ENCODE measurements at places on chromosomes 2 and 18.

GRCh38 chr2:43832457-43832856, 6.2 kb downstream of the ABCG5 start:
- no peak for DNase-seq

DNA sequence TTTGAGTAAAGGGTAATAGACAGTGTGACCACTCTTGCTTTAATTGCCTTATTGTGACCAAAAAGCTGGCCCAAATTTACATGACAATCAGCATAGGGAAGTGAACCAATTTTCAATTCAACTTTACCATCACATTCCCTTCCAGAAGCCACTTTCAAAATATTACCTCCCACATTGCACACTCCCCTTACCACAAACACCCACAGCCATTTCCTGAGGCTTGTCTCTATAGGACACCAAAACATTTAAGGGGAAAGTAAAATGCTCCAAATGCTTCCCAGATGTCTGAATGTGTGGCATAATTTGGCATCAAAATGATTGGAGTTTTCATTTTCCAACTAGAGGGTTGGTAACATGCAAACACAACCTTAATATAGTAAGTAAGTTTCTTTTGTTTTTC, 616.1 kb downstream of the SLC4A3 start:
- peak; percentile 84 for DNase-seq

DNA sequence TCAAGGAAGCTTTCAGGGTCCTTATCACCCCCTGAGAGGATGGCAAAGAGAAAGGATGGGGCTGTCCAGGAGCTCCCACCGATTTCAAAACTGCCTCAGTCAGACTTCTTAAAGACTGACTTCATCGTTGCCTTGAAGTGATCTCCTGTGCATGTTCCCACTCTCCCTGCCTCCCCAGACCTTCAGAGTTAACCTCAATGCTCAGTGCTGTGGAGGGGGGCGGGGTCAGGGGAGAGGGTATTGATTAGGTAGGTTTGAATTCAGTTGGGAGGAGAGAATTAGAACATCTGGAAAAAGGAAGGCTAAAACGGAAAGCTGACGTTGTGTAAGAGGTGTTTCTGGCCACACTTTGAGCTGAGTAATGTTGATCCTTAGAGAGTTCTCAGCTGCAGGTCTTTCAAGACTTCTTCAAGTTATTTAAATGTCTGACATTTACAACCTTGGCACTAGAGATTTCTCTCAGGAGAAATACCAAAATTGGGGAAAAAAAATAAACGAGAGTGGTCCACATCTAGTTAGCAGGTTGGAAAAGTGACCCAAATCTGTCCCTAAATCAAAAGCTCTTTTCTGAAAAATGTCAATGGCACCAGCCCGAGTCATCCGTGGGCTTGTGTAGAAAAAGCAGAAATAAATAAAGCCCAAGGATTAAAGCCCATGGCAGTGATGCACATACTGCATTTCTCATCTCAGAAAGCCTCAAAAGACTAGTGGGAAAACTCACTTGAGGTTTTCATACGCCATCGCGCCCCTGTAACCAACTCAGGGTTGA, 134.7 kb upstream of the EPAS1 start:
- DNase-seq, result no peak

GRCh38 chr2:234587341-234588053, 90.6 kb upstream of the ARL4C start:
- no peak for DNase-seq

DNA sequence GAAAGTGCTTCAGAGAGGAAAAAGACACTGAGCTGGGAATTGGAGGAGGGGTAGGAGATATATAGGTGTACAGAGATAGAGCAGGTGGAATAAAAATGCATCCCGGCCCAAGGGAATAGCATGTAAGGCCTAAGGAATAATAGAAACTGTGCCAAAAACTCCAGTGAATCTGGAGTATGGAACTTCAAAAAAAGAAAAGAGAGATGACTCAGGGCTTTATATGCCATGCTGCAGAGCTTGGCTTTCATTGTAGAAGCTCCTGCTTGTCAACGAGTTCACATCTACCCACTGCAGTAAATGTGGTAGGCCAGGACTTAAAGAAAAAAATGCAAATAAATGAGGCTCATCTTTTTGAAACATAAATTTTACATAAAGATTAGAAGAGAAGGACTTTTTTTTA, 131.8 kb downstream of the MREG start:
- no peak for DNase-seq

DNA sequence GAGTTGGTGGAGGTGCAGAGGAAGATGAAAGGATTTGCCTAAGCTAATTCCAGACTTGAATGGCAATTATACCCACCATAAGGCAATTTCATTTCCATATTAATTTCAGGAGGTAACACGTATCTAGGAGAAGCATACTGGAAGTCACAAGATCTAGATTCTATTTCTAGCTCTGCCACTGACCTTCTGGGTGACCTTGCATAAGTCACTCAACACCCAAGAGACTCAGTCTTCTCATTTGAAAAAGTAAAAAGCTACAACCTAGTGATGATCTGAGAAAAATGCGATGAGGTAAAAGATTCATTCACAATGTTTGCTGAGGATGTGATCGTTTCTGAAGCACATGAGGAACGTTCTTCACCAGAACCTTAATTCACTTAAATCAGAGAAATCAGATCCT, 55.9 kb downstream of the GRB14 start:
- DNase-seq, result no peak

- DNase-seq, result no peak
These were observed 90.5 kb downstream of the COLEC12 start for GRCh38 chr18:410047-410455.

DNA sequence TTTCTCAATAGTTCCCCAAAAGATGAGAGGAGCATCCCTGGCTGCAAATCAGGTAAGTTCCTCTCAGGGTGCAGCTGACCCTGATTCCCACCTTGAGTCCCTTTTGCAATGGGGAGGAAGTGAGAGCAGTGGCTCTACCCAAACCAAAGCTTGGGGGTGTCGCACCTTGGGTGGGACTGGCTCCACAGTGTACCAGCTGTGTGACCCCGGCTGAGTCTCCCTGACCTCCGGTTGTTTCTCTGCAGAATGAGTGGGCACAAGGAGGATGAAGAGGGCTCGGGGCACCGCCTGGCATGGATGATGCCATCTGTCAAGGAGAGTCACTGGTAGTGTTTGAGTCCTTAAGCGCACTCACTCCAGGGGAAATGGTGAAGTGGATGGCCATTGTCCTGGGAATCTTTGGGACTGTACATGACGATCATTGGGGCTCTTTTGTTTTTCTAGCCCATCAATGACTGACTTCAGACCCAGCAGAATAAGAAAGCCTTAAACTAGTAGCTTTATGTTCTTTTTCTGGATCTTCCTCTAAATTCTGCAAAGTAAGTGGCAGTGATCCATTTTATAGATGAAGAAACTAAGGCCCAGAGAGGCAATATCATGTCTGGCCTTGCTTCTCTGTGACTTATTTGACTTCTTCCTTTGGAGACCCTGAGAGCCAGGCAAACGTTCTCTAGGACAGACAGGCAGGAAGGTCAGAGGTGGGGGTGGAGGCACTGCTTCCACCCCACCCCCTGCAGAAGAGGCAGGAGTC, 106.3 kb upstream of the ST3GAL5 start:
- DNase-seq, result no peak

DNA sequence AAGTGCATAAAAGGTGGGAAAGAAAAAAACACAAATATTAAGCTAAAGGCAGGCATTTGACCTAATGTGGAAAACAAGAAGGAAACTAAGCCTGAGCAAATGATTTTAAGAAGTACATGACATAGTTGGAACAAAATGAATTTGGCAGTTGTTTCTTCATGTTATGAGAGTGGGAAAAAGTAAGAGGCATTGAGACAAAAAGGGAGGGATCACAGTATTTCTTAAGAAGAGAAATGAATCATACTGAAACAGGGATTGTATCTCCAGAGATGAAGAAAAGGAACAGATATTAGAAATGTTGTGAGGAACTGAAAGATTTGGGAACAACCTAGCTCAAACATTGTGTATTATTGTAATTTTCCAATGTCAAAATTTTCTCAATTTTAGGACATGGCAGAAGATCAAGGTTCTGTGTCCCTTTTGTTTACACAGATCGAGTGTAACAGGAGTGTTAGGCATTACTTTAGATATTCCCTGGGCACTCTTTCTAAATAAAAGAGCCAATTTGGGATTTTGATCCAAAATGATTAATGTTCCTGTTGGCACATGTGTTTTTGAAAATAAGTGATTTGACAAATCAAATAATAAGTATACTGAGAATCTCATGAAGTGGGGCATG, 98.6 kb downstream of the CALCRL start:
- DNase-seq, result no peak

GRCh38 chr2:8594731-8595427, 87.0 kb upstream of the ID2 start:
- DNase-seq, result no peak

- no peak for DNase-seq
These were observed 880.0 kb downstream of the LRRTM4 start for GRCh38 chr2:76642129-76642528.

All from SK-N-MC (cell line).